ENCODE measurements at places on chromosomes 1 and 21.

DNA sequence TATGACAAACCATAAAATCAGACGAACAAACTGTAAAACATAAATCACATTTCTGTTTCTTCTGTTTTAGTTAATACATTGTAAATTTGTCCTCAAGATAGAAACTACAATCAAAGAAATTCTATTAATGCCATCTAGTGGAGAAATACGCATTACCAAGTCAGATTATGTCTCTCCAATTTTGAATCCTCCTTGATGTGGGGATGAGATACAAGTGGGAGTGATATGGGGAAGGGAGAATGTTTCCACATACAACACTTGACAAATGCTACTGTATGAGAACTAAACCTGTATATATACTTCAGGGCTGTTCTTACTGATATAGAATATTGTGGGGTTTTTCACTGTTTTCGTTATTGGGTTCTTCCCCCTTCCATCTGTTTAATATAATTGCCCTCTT is 2.6 kb downstream of the HFM1 start:
- peak; percentile 3 for DNase-seq

GRCh38 chr1:5311634-5312292 is 657.4 kb downstream of the AJAP1 start:
- no peak for DNase-seq

GRCh38 chr1:151619489-151620093 is 7.7 kb downstream of the SNX27 start:
- DNase-seq, result peak; percentile 21

DNA sequence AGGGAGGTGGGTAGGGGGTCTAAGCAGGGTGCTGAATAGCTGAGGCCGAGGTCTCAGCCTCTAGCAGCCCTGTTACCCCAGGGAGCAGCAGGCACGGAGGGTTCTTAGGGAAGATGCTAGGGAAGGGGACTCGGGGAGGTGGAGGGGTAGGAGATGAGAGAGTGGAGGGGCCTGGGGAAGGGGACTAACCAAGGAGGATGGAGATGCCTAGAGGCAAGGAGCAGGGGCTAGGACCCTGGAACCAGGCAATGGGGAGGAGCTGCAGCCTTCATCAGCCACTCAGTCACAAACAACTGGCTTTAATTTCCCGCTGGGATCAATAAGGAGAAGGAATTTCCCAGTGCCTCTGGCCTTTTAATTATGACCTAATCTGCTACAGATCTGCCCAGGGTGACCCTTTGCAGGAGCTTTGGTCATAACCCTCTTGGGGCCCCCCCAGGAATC is 2.9 kb upstream of the CRABP2 start:
- no peak for DNase-seq

GRCh38 chr1:202160377-202160940 is at the start of gene PTPN7:
Gene PTPN7 (minus strand): TSS chr1:202160602. CDS start chr1:202159402, 1,200 bp downstream.
- peak; percentile 86 for DNase-seq

DNA sequence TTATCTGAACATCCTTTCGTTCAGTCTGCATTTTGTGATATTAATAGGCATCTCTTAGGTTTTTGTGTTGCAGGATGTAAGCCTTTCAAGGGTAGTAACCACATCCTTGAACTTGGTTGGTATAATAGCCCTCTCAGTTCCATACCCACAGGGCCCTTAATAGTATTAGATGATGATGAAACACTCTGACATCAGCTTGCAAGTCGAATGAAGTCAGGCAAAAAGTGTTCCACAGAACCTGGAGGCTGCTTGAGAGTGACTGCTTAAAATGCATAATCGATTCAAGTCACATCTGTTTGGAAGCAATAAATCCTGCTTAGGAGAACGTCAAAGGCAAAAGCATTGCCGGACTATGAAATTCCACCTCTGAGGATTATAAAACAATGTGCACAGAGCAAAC is 415.6 kb upstream of the KAZN start:
- no peak for DNase-seq

DNA sequence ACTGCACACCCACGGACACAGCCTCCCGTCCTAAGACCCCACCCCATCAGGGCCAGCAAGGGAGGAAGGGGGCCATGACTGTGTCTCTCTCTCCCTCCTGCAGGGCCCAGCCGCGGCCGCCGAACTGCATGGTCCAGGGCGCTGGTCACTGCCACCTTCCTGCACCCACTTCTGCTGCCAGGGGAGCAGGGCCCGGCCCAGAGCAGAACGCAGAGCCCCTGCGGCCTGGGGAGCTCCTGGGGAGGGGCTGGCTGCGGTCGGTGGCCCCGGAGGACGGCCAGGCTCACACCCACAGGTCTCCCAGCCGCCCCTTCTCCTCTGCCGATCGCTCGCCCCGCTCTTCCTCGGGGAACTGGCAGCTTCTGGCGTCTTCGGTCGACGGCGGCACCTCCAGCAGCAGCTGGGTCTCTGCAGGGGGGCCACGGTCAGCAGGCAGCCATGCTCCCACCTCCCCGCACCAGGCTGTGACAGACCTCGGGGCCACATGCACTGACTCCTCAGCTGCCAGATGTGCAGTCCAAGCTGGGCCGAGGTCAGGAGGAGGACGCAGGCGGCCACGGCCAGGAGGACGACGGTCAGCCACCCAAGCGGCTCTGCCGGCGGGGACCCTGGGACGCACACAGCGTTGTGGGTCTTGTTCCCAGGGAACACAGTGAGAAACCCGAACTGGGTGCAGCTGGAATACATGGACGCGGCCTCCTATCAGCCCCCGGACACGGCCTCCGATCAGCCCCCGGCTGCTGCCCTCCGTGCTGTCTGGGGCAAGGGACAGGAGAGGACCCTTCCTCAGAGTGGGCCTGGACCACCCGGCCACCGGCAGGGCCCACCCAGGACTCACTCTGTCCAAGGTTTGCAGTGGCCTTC is 2.6 kb downstream of the TNFRSF18 start:
- DNase-seq, result no peak

DNA sequence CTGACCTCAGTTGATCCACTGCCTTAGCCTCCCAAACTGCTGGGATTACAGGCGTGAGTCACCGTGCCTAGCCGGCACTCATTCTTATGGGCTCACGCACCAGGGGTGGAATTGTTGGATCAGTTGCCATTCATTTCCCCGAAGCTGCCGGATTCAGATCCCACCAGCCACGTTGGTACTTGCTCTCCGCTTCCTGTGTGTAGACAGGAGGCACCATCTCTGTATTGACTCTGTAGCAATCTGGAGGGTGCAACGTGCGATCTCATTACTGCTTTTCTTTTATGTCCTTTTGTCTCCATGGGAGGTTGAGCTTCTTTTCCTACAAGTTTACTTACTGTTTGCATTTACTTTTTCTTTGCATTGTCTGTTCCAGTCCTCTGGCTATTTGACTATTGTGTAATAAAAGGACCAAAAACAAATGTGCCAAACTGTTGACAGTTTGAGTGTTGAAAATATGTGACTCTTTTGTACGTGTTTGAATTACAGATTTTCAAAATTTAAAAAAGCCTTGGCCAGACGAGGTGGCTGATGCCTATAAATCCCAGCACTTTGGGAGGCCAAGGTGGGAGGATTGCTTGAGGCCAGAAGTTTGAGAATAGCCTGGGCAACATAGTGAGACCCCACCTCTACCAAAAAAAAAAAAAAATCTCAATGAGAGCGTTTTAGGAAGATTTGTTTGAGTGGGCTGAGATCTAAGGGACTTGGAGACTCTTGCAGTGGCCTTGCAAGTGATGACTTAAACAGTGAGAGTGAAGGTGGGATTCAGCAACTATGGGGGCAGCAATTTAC is 39.1 kb downstream of the SPSB1 start:
- no peak for DNase-seq

DNA sequence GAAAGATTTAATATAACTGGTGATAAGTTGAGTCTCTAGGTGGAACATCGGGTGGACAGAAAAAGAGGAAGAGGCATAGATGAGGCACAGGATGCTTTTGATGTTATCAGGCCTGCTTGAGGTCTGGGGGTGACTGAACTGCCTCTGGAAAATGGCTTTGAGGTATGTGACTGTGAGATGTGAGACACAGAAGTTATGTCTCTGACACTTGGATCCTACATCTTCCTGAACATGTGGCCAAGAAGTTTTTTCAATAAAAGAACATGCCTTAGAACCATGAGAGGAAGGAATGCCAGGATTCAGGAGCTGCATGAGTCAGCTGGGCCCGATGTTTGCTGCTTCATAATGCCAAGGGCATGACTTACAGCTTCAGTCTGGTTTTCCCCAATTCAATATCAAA is 11.5 kb upstream of the AIM2 start:
- DNase-seq, result no peak
